ENCODE measurements at places on chromosomes 6 and 20. TPM values are rescaled to one million over a fixed set of nuclear protein-coding genes. Genes with fewer than 3 reads are reported as not detected.

- no peaks in the 10 kb centered on the region for H3K27me3 ChIP-seq
- no peaks in the 10 kb centered on the region for H3K36me3 ChIP-seq
- H3K4me1 ChIP-seq, result no peaks in the 10 kb centered on the region
- no peak for DNase-seq
These were observed 25.1 kb downstream of the MYBL2 start for GRCh38 chr20:43691928-43692524.

The QRSL1 gene
- 3.9 TPM for total RNA-seq

DNA sequence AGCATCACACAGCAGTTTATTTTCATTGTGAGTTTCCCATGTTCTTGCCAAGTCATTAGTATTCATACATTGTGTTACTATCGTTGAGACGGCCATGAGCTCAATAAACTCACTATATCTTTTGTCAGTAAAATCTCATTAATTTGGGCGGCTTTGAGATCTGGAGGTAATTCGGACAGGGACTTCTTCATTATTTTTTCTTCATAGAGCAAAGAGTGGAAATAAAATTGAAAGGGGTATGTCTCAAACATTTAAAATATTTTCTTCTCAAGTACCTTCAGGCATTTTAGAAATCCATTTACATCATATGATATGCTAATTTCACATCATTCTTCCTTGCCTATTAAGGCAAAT lies 14.6 kb downstream of the NOX3 start:
- no peak overlapping the region for H3K27ac ChIP-seq
- no peak overlapping the region for H3K4me3 ChIP-seq
- peaks cover 2% of the 10 kb centered on the region for H3K4me1 ChIP-seq
- no peaks in the 10 kb centered on the region for H3K27me3 ChIP-seq

DNA sequence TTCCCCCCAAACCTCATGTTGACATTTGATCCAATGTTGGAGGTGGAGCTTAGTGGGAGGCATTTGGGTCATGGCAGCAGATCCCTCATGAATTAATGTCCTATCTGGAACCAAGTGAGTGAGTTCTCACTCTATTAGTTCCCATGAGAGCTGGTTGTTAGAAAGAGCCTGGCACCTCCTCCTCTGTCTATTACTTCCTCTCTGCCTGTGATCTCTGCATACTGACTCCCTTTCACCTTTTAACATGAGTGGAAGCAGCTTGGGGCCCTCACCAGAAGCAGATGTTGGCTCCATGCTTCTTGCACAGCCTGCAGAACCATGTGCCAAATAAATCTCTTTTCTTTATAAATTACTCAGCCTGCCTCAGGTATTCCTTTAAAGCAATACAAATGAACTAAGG lies 127.3 kb upstream of the RALGAPA2 start:
- H3K4me3 ChIP-seq, result no peak overlapping the region
- no peak for DNase-seq
- H3K4me1 ChIP-seq, result no peaks in the 10 kb centered on the region
- H3K27ac ChIP-seq, result no peak overlapping the region
- H3K27me3 ChIP-seq, result no peaks in the 10 kb centered on the region
- no peaks in the 10 kb centered on the region for H3K36me3 ChIP-seq

DNA sequence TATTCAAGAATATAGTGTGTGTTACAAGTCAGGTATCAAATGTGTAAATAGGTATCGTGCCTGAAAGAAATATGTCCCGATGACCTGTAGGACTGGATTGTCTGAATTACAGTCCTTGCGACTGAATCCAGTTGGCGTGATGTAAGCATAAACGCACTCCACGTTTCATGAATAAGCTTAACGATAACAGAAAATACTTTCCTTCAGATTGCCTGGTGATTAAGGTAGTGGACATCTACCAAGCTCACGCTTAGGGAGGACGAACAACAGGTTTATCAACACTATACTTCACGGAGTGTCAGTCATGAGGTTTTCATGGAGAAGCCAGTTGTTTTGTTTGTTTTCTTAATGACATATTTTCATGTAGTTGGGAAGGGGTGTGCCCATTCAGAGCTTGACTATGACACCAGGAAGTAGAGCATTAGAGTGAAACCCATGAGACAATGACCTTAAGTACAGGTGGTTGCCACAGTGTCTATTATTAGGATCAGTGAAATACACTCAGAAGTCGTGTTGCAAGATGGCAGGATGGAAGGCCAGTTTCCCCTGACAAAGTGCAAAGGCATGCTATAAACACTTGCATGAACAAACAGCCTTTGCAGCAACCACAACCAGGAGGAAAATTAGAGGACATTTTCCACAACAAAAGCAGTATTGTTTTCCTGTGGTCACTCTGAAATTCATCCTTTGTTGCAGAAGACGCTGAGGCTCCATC lies 305.8 kb upstream of the PRDM1 start:
- H3K4me3 ChIP-seq, result no peak overlapping the region
- H3K27me3 ChIP-seq, result no peaks in the 10 kb centered on the region
- no peak overlapping the region for H3K27ac ChIP-seq
- H3K36me3 ChIP-seq, result no peaks in the 10 kb centered on the region

DNA sequence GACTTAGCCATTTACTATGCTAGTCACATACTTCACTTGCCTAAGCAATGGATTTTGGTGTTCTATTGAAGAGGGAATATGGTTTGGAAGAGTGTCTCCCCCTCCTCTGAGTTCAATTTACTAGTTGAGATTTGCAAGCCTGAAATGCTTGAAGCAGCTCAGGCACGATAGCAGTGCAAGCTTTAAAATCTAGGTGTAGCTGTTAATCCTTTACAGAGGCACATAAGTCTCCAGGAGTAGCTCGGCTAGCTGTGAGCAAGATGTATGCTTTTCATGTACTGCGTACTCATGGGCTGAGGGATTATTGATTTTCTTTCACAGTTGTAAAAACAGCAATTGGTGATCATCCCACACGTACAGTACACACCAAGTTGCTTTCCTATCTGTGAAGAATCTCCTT lies 726 bp downstream of the FLRT3 start:
- H3K36me3 ChIP-seq, result no peaks in the 10 kb centered on the region
- H3K27ac ChIP-seq, result no peak overlapping the region
- H3K4me1 ChIP-seq, result no peaks in the 10 kb centered on the region
- H3K4me3 ChIP-seq, result peak overlapping the region; percentile 61
- no peaks in the 10 kb centered on the region for H3K27me3 ChIP-seq

GRCh38 chr6:145370559-145370958 lies 364.8 kb downstream of the EPM2A start:
- H3K4me3 ChIP-seq, result no peak overlapping the region
- H3K4me1 ChIP-seq, result no peaks in the 10 kb centered on the region
- H3K27ac ChIP-seq, result no peak overlapping the region
- H3K36me3 ChIP-seq, result no peaks in the 10 kb centered on the region
- H3K27me3 ChIP-seq, result no peaks in the 10 kb centered on the region

The VSTM2L gene
- 1.1 TPM for total RNA-seq

The HLA-DPA1 gene
- total RNA-seq, result 285 TPM

GRCh38 chr6:56539527-56540105 lies 103.1 kb downstream of the DST start:
- H3K4me3 ChIP-seq, result peak overlapping the region; percentile 53
- H3K27me3 ChIP-seq, result no peaks in the 10 kb centered on the region
- no peak for DNase-seq
- H3K4me1 ChIP-seq, result peaks cover 3% of the 10 kb centered on the region
- peak overlapping the region; percentile 94 for H3K27ac ChIP-seq

The KCNG1 gene
- total RNA-seq, result 6.6 TPM

DNA sequence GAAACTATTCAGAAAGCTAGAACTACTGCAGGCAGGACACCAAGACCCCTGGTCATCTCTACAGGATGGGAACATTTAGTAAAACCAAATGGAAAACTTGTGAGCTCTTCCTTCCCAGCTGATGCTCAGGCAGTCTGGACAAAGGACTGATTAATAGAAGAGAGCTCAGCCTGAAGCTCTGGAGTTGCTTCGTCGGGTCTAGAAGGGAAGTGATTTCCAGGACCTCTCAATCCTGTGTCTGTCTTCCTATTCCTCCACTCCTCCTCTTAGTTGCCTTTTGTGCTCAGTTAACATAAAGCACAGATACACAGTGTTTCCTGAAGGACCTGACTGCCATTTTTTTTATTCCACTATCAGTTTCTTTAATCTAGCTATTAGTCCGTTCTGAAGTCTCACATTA lies 54.2 kb downstream of the SLC35F1 start:
- H3K4me3 ChIP-seq, result no peak overlapping the region
- H3K27me3 ChIP-seq, result no peaks in the 10 kb centered on the region
- no peak for DNase-seq
- no peak overlapping the region for H3K27ac ChIP-seq
- H3K36me3 ChIP-seq, result no peaks in the 10 kb centered on the region
- no peaks in the 10 kb centered on the region for H3K4me1 ChIP-seq

GRCh38 chr20:54856202-54856601 lies 380.8 kb downstream of the DOK5 start:
- no peak overlapping the region for H3K27ac ChIP-seq
- H3K4me3 ChIP-seq, result no peak overlapping the region

DNA sequence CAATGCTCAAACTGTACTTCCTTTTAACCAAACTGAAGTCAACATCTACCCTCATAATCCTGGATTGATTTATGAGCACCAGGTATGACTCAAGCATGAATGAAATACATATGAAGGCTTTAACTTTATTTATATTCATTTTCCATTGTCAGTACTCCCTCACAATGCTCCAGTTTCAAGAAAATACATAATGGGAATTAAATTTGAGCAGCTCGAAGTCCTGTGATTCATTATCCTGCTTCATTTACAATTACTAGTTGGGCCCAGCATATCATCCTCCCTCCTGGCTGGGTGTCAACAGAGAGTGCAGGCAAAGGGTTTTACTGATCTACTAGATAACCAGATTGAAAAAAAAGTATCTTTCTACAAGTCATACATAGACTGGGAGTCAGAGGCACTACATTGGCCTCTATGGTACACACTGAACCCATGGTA lies 10.1 kb downstream of the SAMHD1 start:
- H3K4me1 ChIP-seq, result no peaks in the 10 kb centered on the region
- no peaks in the 10 kb centered on the region for H3K27me3 ChIP-seq
- H3K27ac ChIP-seq, result peak overlapping the region; percentile 67
- peaks cover 52% of the 10 kb centered on the region for H3K36me3 ChIP-seq

The NUP153 gene
- 11.8 TPM for total RNA-seq

DNA sequence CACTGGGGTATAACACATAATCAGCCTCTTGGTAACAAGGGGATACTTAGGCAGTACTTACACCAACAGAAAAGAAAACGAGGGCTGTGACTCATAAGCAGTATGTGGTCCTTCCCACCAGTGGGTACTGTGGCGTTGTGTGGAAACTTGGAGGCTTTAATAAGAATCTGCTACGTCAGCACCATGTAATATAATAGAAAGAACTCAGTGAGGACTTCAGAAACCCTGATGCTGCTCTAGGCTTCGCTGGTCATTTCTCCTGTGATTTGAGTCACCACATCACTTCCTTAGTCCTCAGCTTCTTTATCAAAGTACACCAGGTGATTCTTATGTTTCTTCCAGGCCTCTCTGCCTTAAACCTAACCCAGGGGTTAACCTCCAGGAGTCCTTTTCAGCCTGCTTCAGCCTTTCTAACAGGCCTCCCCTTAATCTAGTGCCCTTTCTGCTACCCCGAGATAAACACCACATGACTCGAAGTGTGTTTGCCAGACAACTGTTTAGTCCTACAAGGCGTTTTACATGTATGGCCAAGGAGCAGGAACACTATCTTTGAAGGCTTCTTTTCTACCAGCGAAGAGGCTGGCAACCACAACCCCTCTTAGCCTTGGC lies 68.5 kb downstream of the FYN start:
- peak overlapping the region; percentile 4 for H3K27ac ChIP-seq
- no peaks in the 10 kb centered on the region for H3K27me3 ChIP-seq
- H3K4me1 ChIP-seq, result no peaks in the 10 kb centered on the region
- H3K4me3 ChIP-seq, result no peak overlapping the region
- no peak for DNase-seq

- H3K27me3 ChIP-seq, result no peaks in the 10 kb centered on the region
- no peak overlapping the region for H3K4me3 ChIP-seq
- H3K27ac ChIP-seq, result no peak overlapping the region
- H3K36me3 ChIP-seq, result no peaks in the 10 kb centered on the region
- DNase-seq, result no peak
- H3K4me1 ChIP-seq, result no peaks in the 10 kb centered on the region
These were observed 2.4 kb downstream of the LTB start for GRCh38 chr6:31579546-31580437.

The LRRC73 gene
- total RNA-seq, result not detected

DNA sequence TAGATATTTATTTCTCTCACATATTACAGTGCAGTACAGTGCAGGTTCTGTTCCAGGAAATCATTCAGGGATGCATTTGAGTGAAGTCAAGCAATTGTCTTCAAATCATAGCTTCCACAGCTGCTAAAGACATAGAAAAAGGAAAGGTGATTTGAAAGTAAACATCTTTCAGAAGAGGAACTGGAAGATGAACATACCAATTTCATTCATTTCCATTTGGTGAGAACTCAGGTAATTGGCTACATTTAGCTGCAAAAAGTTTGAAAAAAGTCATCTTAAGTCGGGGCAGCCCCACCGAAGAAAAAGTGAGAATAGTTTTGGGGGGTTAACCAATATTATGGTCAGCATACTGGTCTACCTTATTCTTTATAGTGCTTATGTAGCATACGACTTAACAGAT lies 61.4 kb upstream of the IL20RA start:
- no peaks in the 10 kb centered on the region for H3K4me1 ChIP-seq
- no peaks in the 10 kb centered on the region for H3K36me3 ChIP-seq
- no peaks in the 10 kb centered on the region for H3K27me3 ChIP-seq
- H3K4me3 ChIP-seq, result no peak overlapping the region

- H3K36me3 ChIP-seq, result peaks cover 14% of the 10 kb centered on the region
- DNase-seq, result no peak
- H3K4me1 ChIP-seq, result no peaks in the 10 kb centered on the region
- no peak overlapping the region for H3K4me3 ChIP-seq
- no peak overlapping the region for H3K27ac ChIP-seq
These were observed 99.3 kb upstream of the NFATC2 start for GRCh38 chr20:51641866-51642265.

DNA sequence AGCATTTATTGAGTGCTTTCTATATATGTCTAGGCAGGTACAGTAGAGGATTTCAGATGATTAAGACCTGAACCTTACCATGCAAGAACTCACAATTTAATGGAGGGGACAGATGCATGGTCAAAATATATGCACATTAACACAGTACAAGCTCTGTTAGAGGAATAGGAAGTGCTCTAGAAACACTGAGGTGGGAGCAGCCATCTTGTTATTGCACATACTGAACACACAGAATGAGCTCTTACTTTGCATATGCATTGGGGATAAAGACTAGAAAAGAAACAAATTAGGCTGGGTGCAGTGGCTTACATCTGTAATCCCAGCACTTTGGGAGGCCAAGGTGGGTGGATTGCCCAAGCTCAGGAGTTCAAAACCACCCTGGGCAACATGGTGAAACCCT lies 438.3 kb downstream of the UTRN start:
- H3K27me3 ChIP-seq, result no peaks in the 10 kb centered on the region
- DNase-seq, result no peak
- no peak overlapping the region for H3K27ac ChIP-seq
- no peak overlapping the region for H3K4me3 ChIP-seq
- H3K4me1 ChIP-seq, result no peaks in the 10 kb centered on the region
